ENCODE measurements at places on chromosomes 2 and 18.

- no peak for DNase-seq
These were observed 75.6 kb upstream of the APCDD1 start for GRCh38 chr18:10378688-10379420.

GRCh38 chr2:51212374-51212773, 180.4 kb upstream of the NRXN1 start:
- DNase-seq: no peak

DNA sequence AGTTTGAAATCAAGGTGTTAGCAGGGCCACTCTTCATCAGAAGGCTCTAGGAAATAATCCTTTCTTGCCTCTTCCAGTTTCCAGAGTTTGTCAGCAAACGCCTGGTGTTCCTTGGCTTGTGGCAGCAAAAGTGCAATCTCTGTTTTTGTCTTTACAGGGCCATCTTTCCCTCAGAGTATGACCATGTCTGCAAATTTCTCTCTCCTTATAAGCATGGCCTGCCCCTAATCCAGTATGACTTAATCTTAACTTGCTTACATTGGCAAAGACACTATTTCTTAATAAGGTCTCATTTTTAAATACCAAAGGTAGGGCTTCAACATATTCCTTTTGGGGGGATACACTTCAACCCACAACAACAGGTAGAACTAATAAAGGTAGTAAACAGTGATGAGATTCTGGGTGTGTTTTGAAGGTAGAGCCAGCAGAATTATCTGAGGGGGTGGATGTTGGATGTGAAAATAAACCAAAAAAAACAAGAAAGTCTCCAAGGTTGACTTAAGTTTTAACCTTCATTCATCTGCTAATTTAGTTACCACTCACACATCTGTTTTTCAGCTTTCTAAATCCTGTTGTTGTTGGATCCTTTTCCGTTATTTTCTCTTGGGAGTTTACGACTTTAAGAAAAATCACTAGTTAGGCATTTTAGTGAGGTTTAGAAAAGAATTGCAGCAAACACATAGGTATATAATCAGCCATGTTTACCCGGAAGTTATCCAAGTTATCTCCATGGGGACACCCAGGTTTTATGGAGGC, 234.4 kb upstream of the FIGN start:
- no peak for DNase-seq

GRCh38 chr2:212928681-212929080, 222.7 kb downstream of the IKZF2 start:
- no peak for DNase-seq

DNA sequence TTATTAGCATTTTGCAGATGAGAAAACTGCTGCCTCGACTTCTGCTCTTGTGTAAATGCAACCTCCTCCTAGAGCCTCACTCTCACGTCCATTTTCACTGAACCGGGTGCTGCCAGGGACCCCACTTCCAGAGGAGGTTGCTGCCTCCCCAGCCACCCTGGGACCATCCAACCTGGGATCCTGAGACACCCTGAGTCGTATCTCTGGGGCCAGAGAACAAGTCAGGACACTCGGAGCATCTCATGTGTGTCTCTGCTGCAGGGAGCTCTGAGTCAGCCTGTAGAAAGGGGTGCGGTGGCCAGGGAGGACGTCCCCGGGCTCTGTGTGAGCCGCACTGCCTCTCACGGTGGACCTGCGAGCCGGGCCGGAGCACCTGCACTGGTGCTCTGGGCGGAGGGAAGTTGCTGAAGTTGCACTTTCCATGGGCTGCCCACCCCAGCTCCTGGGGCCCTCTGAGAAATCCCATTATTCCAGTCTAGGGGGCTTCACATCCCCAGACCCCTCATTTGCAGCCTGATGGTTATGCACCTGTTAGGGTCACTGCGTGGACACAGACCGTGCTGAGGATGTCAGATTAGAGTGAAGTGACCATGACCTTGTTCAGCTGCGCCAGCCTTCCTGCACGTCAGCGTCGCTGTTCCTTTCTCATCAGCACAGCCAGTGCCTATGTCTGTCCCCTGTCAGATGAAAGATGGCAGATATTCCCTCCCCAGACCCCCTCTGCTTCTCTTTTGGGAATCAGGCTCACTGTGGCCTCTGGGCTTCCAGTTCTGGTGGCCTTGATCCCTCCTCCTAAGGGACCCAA, 230.4 kb downstream of the KLHL29 start:
- no peak for DNase-seq

- no peak for DNase-seq
These were observed 259.8 kb downstream of the LOXHD1 start for GRCh38 chr18:46397174-46397573.

DNA sequence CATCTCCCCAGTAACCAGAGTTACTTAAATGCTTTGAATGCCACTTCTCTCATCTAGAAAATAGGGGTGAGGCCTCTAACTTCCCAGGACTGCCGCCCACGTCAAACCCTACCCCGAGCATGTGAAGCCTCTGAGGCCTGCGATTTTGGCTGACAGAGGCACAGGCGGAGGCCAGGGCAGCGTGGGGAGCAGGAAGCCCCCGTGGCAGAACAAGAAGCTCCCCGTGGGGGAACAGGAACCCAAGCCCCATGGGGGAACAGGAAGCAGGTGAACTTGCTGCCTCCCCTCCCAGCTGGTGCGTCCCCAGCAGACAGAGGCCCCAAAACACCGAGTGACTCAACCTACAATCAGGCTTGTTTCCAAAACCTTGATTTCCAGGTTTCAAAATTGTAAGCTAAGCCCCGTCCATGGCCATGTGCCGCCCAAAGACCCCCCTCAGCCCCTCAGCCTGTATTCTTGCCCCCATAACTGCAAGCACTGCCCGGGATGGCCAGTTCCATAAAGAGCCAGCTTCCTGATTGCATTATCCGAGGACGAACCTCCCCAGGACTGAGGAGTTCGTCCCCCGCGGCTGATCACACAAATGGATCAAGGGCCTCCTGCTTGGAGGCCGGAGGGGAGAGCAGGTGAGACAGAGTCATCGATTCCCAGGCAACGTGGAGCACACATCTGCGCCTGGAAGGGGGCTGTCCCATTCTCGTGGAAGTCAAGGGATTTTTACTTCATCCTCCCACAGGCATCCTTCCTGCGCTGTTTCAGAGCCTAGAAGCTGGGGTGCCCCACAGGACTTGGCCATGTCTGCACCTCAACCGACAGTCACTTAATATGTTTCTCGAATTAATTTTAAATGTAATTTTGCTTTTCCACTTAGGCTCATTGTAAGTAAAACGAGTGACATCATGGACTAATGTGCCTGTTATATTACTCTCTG, 36.3 kb upstream of the CTDP1 start:
- no peak for DNase-seq

DNA sequence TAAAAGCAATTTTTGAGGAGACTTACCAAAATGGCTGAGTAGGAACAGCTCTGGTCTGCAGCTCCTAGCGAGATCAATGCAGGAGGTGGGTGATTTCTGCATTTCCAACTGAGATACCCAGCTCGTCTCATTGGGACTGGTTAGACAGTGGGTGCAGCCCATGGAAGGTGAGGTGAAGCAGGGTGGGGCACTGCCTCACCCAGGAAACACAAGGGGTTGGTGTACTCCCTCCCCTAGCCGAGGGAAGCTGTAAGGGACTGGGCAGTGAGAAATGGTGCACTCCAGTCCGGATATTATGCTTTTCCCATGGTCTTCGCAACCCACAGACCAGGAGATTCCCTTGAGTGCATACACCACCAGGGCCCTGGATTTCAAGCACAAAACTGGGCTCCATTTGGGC, 419.0 kb downstream of the NUP35 start:
- DNase-seq: no peak

GRCh38 chr2:176193048-176193447, 4.6 kb downstream of the HOXD1 start:
- no peak for DNase-seq
